ENCODE measurements at places on chromosomes 1 and 21. TPM values are rescaled to one million over a fixed set of nuclear protein-coding genes. Genes with fewer than 3 reads are reported as not detected.
A peak's percentile ranks its signal among the peaks of the same experiment; 100 is the strongest.

- peak; percentile 82 for DNase-seq
These were observed 676 bp downstream of the MORC3 start for GRCh38 chr21:36320421-36321324.

- DNase-seq: no peak
These were observed 193.0 kb downstream of the FASLG start for GRCh38 chr1:172851856-172852255.

AMIGO1 gene
- total RNA-seq: 6.1 TPM

FCGR1A gene
- total RNA-seq: not detected

DNA sequence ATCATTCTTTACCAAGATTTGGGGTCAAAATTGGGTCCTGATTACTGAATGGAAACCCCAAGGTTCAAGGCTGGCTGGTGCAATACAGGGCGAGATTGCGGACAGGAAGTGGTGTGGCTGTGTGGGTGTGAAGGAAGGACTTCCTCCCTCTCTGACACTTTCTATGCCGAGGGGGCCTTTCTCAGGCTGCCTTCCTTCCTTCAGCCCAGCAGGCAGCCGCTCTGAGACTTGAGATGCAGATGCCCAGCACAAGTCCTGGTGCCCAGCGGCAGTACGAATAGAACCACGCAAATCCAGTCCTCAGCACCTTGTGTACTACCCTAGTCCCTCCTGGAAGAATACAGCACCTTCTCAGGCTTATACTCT is 16.3 kb downstream of the BATF3 start:
- no peak for DNase-seq

DNA sequence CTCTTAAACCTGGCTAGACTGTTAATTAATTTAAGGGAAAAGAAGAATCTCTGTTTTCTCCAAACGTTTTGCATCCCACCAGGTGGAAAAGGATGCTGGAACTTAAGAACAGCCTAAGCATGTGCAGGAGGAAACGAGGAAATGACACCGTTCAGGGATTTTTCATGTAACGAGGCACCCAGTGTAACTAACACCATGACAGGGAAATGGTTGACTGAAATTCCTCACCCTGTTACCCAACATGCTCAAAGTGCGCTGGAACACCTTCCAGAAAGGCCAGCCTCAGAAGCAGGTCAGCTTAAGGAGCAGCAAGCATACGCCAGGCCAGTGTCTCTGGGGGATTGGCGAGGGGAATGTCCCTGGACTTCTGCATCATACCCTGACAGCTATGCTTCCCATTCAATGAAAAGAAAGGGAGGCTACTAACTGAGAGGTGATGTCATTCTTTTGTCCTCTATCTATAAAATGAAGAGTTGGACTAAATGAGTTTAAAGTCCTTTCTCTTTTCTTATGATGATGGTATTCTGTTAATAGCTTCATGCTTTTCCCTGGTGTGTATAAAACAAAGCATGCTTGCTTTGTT is 21.6 kb downstream of the TNN start:
- no peak for DNase-seq

Data from type B pancreatic cell (in vitro differentiated cells).